ENCODE measurements at places on chromosomes 11 and 22.

GRCh38 chr22:20127318-20127868 lies 4.2 kb upstream of the ZDHHC8 start:
- no peak for DNase-seq

- DNase-seq: no peak
Observed at GRCh38 chr22:37176464-37177061, 11.5 kb downstream of the C1QTNF6 start.

DNA sequence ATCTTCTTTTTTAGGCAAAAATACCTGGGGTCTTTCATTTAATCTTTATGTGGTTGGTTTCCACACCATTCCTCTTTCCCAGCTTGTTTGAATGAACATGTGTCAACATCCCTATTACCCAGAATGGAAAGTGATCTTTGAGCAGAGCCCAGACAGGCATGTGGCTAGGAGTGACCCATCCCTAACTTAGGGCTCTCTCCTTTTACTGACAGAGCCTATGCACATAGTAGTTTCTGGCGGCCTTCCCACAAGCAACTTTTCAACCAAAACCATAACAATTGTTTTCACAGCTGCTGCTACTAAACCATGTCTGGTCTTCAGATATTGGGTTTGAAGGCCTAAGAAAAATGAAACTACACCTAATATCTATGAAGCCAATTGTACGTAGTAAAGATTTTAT lies 107.5 kb downstream of the TENM4 start:
- DNase-seq: no peak

GRCh38 chr11:87879118-87879517 lies 296.1 kb downstream of the RAB38 start:
- no peak for DNase-seq

DNA sequence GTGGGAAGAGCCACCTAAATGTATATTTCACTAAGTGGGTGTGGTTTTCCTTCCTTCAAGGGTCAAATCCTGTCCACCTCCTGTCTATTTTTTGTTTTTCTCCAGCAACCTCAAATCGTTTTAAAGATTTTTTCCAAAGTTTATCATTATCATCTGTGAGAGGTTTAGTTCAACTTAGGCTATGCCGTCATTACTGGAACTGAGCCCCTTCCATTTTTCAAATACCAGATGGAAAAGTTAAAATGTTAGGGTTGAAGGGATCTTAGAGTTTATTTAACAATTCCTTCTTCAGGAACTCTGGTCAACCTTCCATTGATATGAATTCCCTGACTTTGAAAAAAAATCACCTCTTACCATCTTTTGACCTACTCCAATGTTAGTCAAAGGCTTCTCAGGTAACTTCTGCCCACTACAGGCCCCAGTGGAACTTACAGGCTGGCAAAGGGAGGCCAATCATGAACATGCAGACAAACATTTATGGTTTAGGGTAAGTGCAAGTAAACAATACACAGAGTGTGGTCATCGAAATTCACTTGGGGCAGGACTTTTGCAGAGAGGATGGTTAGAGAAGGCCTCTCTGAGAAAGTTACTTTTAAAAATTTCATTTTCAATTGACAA lies 45.2 kb downstream of the SYN3 start:
- no peak for DNase-seq

GRCh38 chr11:116172156-116172555 lies 600.6 kb downstream of the BUD13 start:
- DNase-seq: no peak

- DNase-seq: no peak
Observed at GRCh38 chr11:102079625-102080024, 30.6 kb upstream of the YAP1 start.

GRCh38 chr11:69276165-69276564 lies 17.8 kb upstream of the MYEOV start:
- no peak for DNase-seq

- no peak for DNase-seq
Observed at GRCh38 chr11:123137431-123138224, 57.4 kb downstream of the CLMP start.

DNA sequence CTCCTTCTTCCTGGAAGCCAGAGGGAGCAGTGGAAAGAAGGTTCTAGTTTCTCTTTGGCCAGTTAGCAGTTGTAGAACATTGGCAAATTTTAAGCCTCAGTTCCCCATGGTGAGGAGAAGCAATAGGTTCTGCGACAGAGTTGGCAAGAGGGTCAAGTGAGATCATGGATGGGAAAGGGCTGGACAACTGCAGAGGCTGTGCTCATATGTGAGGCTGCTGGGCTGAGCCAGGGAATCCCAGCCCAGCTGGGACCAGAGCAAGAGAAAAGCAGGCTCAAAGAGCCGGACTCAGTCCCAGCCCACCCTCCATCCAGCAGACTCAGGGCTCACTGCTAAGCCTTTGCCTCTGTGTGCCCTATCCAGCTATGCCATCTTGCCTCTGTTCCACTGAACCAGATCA lies 66.8 kb upstream of the MYOD1 start:
- DNase-seq: no peak

DNA sequence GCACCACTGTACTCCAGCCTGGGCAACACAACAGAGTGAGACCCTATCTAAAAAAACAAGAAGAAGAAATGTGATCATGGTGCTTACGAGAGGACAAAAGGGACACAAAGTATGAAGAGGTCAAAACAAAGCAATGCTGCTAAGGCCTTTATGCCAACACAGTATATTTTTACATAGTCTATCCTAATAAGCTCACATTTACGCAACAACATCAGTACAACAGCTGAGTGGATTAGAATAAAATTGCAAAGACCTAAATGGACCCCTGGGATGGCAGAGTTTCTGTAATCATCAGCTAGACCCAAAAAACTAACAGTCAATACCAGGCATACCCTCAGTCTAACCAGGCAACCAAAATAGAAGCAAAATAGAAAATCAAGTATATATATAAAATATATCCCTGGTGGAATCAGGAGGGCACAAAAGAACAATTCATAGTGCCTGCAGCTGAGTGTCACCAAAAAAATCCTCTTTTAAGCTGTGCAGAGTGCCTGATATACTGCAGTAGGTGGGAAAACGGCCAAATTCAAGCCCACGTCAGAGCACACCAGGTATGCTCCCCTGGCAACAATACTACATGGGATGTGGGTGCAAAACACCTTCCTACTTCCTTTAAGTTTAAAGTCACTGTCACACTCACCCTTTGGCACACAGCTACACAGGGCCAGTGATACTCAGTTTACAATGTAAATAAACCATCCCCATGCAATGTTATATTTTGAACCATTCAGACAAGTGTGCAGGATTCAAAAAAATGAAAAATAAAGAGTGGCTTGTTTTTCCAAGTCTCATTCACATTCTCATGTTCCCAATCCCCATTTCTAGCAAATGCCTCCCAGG lies 57.8 kb downstream of the RBFOX2 start:
- DNase-seq: no peak

GRCh38 chr11:27971171-27971570 lies 136.8 kb downstream of the KIF18A start:
- no peak for DNase-seq

DNA sequence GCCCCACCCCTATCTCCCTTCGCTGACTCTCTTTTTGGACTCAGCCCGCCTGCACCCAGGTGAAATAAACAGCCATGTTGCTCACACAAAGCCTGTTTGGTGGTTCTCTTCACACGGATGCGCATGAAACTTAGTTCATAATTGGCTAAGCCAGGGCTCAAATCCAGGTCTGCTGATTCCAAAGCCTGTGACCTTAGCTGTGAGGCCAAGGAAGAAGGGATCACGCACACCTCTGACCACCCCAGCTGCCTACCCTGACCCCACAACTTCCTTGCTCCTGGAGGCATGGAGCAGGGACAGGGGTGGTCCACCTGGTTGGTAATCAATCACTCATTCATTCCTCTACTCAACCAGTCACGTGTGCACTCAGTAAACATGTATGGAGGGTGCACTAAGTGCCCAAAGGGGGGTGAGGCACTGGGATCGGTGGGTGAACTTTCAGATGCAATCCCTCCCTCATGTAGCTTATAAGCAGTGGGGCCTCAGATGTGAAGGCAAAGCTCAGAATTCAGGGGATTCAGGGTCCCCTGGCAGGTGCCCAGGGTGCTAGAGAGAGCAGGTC lies 10.3 kb downstream of the FXYD2 start:
- DNase-seq: no peak

DNA sequence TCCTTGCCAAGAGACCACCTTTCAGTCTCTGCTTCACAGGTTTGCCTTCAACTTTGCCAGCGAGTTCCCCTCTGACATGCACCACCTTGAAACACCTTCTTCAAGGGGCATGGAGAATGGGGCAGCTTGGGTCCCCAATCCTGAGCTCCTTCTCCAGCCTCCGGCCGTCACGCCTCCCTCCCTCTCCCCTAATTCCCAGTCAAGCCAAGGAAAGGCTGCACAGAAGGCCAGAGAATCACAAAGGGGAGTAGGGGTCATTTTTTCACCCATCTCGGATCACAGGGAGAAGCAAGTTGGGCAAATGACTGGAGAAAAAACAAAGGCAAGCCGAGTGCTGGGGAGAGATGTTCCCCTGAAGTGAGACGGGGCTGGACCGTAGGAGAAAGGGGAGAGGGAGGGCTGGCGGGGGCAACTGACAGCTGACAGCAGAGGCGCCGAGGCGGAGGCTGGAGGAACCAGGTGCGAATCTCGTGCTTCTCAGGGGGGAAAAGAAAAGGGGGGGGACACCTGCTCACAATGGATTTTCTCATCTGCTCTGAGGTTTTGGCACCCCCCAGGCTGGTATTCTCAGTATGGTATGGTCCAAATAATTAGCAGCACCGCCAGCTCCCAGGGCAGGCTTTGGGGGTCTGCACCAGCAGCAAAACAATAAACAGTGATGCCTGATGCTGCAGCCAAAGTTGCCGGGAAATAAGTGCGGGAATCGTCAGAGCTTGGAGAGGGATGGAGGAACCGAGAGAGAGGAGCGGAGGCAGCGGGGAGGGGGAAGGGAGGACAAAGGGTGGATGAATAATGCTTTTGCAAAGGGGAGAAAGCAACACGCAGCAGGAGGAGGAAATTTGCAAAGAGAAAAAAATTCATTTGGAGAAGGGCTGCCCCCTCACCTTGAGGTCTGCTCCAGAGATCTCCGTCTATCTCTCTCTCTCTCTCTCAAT lies 644 bp downstream of the YPEL4 start:
- DNase-seq: no peak

DNA sequence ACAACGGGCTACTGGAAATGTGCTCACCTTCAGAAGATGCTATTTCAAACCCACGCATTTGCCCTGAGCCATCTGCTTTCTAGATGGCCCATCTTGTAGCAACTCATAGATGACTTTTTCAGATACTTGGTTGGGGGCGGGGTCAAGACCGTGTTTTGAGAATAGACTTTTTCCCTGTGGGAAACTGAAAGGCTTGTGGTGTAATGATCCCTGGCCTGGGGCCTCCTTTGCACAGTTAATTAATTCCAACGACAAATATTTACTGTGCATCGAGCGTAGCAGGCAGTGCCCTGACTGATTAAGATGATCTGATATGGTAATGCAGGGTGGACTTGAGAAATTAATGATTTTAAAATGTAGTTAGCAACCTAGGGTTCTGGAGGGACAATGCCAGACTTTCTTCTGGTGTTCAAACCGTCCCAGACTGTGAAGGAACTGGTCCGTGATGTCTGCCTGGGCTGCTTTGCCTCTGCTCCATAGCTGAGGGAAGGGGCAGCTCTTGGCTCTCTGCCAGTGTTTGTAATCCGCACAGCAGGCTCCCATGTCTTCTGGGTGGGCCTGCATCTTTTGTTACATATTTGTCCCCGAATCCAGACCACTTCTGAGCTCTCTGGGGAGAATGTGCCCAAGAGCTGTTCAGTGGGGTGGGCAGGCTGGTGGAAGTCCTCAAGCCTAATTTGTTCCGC lies 84.8 kb downstream of the ADAMTS15 start:
- DNase-seq: no peak

GRCh38 chr11:133570376-133570775 lies 38.1 kb upstream of the OPCML start:
- DNase-seq: no peak

DNA sequence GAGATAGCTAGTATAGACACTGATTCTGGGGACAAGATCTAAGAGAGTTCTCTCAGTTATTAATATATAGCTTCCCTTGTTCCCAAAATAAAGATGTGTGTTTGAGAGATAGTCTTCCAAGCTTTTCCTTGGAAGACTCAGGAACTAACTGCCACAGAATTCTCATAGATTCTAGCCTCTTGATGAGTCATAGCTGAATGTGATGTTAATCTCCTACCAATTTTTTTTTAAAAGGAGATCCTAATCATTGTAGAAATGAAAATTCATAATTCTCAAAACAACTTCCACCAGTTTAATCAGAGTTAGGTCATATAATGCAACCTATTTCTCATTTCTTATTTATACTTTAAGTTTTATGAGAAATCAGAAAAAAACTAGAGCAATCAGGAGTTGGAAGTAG lies 148.8 kb downstream of the JRKL start:
- DNase-seq: no peak

DNA sequence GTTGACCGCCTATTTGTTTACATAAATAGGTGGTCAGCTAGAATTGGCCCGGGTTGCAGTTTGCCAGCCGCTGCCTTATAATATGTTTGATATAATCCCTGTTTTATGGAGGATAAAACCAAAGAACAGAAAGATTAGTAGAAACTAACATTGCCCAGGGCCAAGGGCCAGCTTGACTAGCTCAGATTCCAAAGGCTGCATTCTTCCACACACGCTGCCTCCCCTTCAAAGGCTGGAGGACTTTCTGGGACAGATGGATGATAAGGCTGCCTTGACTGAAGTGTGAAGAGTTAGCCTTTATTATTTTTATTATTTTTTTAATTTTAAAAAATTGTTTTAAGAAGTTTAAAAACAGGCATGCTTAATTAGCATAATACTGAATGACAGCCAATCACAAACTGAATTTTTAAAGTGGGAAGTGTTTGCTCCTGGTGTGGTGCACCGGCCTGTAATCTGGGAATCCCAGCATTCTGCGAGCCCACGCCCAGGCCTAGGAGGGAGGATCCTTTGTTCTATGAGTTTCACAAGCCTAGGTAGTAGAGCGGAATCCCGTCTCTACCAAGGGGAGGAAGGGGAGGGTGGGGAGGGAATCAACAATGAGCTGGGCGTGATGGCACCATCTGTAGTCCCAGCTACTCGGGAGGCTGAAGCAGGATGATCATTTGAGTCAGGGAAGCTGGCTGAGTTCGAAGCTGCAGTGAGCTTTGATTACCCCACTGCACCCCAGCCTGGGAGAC lies 114.9 kb downstream of the NAV2 start:
- no peak for DNase-seq

- DNase-seq: no peak
Observed at GRCh38 chr11:92050305-92050704, 174.3 kb upstream of the FAT3 start.

DNA sequence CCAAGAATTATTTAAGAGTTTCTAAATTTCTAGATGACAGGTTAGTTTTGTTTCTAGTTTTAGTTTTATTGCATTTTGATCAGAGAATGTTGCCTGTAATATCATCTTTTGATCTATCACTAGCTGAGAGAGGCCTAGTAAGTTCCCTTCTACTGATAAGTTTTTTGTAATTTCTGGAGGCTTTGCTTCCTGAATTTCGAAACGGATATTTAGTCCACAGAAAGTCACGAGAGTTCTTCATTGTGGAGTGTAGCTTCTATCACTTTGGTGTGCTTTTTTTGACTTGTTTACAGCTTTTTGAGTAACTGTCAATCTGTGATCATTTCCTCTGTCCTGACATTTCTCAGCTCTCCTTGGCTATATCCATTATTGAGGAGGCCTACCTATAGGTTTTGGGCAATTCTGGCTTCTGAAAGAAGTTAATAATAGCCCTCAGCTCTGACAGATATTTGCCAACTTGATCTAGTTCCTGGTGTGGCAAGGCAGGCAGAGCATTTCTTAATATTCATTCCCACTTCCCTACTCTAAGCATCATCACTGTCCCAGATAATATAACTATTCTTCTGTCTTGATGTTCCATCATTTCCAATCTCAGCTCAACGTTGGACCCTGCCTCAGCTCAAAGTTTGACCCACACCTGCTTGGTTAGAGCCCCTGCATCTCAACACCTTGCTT lies 171.3 kb downstream of the BLID start:
- DNase-seq: no peak

GRCh38 chr11:124887667-124888013 lies 10.0 kb downstream of the ROBO4 start:
- no peak for DNase-seq
